ENCODE measurements at places on chromosomes 6 and 20.

DNA sequence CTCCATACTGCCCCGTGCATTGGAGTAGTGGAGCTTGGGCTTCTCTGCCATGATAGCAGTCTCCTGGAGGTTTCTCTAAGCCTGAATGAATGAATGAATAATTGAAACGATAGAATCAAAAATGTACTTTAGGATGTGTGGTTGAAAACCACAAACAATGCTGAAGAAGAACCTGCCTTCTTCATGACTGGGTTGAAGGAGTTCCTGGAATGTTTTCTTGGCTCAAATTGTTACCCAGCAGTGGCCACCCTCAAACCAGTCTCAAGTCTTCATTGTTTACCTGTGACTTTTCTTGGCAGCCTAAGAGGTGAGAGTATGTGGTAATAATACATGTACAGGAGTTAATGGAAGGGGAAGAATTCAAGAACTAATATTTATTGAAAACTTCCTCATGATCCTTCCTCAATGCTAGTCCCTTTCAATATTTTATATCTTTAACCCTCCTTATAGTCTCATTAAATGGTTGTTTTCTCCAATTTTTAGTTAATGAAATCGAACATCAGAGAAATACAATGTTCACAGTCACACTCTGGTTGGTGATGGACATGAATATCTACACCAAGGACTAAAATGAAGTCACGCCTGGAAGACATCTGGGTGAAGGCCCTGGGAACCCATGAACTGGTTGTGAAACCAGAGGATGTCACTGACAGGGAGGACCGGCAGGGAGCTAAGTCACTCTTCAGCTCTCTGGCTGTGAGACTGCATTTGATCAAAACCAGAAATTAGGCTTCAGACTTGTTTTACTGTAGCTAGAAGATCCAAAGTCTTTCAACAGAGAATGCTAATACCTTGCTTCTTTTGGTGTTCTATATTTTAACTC, at the start of gene GSTA5:
Gene GSTA5, minus strand, starts transcription at position 51 of the 823 bp plus-strand sequence.
- no peak for DNase-seq

DNA sequence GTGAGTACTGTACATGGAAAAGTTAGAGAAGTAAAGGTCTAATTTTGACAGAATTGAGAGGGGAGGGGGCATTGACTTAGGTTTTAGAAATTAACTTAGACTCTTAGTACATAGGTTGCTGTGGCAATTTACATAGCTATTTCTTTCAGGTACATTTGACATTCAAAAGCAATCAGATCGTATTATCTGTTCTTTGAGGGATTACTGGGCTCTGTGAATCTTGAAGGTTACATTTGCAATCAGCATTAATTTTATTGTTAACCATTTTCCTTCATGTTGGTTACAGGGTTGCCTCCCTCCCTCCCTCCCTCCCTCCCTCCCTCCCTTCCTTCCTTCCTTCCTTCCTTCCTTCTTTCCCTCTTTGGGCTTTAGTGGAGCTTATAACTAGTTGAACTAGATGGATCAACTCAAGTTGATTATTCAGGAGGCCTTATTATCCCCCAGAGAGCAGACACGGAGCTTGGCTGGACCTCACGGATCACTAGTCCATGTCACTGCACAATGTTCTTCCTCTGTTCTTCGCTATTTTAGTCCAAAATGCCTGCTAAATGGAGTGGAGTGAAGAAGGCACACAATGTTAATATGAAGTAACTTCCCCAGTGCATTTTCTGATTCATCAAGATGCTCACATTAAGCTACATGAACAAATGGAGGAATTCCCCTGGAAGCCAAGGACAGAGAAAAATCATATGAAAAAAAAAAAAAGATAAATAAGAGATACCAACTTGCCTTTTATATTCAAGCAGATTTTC, 87.8 kb downstream of the PLCB4 start:
- no peak for DNase-seq

DNA sequence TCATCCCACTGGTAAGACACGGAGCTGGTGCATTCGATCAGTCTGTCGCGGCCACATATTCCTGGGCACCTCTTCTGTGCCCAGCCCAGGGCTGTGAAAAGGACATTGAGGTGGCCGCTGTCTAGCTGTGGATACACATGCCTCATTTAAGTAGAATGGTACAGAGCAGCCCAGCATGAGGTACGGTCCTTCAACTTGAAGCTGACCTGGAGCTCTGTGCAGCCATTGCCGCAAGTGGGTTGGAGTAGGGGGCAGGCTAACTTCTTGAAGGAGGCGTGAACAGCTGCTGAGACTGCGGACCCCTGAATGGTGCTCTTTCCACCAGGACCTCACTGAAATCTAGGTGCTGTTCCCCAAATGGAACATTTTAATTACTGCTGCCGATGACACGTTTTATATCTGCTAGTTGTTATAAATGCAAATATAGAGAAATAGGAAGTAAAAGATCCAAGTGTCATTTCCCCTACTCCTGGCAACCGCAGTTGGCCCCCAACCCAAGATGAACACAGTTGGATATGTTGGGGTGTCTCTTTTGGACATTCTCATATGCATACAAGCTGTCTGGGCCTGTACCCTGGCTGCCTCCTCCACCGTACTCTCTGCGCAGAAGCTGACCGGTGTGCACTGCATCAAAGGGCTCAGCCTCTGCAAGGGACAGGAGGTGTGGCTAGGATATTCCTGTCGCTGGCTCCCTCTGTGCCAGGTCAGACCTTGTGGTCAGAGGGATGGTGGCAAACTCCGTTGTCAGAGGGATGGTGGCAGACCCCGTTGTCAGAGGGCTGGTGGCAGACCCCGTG, 86.1 kb downstream of the CDC5L start:
- no peak for DNase-seq

DNA sequence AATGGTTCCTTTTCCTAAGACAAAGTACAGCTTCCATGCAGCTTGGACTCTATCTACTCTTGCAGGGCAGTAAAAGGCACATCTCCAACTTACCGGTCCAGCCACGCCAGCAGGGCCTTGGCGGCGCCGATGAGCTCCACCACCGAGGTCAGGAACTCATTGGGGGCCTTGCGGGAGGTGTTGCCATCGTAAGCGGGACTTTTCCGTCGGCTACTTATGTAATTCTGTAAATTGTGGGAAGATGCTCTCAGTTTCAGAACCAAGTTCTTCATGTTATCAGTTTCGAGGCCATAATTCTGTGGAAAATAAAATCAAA, 68.5 kb downstream of the CNKSR3 start:
- DNase-seq, result no peak

GRCh38 chr20:32366380-32366779, 8.2 kb downstream of the ASXL1 start:
- no peak for DNase-seq

GRCh38 chr6:41452763-41453162, 93.4 kb upstream of the FOXP4 start:
- no peak for DNase-seq

DNA sequence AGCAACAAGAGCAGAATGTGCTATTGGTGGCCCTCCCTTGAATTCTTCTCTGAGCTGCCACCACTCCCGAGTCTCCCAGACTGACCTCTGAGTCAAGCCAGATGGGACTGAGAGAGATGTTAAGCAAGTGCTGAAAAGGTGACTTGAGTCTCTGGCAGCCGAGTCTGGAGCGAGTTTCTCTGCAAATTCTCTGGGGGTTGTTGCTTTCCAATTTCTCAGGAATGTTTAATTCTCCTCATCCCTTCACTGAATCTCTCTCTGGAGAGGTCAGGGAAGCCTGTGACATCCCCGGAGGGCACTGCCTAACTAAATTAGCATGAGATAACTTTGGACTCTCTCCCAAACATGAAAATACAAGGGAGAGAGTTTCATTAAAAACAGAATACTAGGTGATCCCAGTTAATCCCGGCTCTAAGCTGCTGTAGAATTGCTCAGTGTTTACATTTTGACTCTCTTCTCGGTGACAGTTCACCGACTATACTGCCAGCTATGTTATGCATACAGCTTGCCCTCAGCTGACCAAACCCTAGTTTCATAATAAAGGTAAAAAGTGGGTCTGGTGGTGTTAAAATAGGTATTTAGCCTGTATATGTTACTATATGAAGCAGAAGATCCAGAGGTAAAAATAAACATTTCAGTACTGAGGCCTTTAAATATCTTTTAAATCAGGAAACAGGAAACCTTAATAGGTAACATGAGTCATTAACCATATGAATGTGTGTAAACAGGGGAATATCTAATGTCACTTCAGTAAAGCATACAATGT, 157.9 kb downstream of the FOXC1 start:
- no peak for DNase-seq

DNA sequence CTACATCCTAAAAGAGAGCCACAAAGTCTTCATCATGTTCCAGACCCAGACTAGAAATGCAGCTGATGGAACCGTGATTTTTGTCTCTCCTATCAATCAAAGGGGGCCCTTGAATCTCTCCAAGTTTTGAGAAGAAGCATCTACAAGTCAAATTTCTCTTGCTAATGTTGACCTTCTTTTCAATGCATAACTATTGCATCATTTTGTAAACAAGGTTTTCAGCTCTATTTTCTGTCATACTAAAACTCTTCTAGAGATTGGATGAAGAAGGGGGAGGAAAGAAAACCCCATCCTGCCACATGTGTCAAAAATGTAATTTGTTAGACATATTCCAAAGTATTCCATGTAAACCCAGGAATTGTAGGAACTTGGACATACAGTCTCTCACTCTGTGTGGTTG, 169.2 kb downstream of the LMBRD1 start:
- no peak for DNase-seq

- DNase-seq, result no peak
Measured at GRCh38 chr6:74607934-74608333, 597.9 kb downstream of the COL12A1 start.

- no peak for DNase-seq
Measured at GRCh38 chr6:154277629-154278017, 79.0 kb downstream of the IPCEF1 start.

DNA sequence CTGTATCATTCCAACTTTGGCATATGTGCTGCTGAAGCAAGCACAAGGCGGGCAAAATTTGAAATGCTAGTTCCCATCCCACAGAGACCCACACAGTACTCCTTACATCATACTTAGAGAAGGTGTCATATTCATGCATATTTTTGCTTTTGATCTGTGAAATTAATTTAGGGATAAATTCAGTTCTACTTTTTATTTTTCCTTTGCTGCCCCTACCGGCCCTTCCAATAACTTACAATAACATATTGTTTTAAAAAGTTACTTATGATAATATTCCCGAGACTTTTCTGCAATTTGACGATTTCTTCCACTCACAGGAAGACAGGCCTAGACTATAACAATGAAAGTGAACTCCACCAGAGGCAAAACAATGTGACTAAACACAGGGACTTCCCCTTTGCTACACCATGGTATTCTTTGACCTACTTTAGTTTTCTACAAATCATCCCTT, 35.0 kb downstream of the SESN1 start:
- no peak for DNase-seq

GRCh38 chr6:89268776-89269175, 46.3 kb downstream of the GABRR2 start:
- no peak for DNase-seq

DNA sequence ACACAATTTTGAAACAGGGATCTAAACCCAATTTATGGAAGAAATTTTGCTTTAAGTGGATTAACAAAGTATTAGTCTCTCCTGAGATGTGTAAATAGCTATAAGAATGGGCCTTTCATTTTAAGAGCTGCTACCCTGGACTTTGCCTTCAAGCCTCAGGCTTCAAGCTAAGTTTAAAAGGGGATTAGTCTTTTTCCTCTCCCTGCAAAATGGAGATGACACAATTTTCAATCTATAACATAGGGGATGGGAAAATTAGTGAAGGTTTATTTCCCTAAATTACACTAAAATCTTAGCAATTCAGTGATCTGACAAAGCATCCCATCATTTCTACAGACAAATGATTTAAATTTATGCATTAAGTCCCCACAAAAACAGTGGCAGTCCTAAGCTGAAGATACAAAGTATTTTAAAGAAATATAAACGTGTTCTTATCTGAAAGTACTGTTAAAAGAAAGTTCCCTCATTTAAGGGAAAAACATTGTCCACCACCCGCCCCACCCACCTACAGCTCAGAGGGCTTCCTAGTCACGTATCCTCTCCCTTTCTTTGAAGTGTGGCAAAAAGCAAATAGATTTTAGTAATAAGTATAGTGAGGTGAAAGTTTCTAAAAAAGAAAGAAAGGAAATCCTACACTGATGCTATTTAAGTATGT, 14.5 kb downstream of the ARHGAP18 start:
- DNase-seq, result no peak

DNA sequence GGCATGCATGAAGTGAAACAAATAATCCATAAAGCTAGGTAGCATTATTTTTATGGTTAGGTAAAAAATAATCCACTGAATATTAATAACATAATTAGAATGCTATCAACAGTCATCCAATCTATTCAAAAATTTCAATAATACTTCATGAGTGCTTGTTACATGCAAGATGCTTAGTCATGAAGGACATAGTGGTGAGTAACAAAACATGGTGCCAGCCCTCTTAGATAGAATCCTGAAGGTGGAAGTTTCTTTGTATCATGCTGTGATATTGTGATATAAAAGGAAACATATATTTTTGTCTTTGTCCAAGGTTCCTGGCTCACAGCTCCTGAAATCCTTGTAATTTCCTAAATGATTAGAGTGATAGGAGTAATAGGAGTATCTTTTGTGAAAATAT, 14.9 kb downstream of the RCAN2 start:
- DNase-seq, result no peak

DNA sequence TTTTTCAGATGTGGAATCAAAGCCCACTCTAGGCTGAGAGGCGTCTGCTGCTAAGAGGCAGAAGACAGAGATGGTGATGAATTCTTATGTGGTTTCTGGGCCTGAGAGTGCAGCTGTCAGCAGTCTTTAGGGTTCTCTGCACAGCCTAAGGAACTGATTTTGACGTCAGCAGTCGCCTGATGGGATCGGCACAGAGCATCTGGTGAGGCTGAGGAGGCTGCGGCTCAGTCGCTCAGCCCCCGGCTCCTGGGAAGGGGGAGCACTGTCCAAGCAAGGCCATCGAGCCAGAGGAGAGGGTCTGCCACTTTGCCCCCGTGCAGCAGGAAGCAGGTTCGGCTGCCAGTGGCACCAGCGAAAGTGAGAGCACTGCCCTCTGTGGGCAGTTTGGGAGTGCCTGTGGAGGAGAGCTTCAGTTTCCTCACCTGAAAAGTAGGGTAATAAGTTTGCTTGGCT, 92.5 kb downstream of the TCP11 start:
- no peak for DNase-seq

DNA sequence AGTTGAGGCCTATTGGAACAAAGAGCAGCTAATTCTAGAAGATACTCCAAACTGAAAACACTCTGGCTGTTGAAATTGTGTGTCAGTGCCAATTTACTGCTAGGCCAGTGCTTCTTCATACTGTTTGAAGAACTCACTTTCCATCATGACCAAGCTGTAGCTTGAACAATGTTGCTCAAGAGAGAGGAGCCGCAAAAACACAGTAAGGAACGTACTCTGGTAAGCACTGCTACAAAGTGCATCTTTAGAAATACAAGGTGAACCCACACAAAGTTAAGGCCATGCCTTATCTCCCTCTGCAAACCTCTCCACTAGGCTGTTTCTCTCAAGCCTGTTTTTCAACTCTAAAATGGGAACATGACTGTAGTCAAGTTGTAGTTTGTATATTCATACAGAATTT, 74.5 kb upstream of the TULP1 start:
- DNase-seq, result no peak
